ENCODE measurements at places on chromosomes 12 and 14.

GRCh38 chr14:50082308-50082742 is 34.0 kb downstream of the VCPKMT start:
- DNase-seq, result peak; percentile 30

DNA sequence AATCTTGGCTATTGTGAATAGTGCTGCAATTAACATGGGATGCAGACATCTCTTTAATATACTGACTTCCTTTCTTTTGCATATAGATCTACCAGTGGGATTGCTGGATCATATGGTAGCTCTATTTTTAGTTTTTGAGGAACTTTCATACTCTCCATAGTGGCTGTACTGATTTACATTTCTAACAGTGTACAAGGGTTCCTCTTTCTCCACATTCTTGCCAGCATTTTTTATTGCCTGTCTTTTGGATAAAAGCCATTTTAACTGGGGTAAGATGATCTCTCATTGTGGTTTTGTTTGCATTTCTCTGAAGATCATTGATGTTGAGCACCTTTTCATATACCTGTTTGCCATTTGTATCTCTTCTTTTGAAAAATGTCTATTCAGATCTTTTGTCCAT is 8.4 kb downstream of the AMDHD1 start:
- no peak for DNase-seq

- no peak for DNase-seq
Observed at GRCh38 chr14:96662116-96662970, 134.8 kb upstream of the VRK1 start.

GRCh38 chr12:116165036-116165425 is 112.5 kb downstream of the MED13L start:
- no peak for DNase-seq

GRCh38 chr12:23253191-23253590 is 628.2 kb downstream of the ETNK1 start:
- DNase-seq, result no peak

DNA sequence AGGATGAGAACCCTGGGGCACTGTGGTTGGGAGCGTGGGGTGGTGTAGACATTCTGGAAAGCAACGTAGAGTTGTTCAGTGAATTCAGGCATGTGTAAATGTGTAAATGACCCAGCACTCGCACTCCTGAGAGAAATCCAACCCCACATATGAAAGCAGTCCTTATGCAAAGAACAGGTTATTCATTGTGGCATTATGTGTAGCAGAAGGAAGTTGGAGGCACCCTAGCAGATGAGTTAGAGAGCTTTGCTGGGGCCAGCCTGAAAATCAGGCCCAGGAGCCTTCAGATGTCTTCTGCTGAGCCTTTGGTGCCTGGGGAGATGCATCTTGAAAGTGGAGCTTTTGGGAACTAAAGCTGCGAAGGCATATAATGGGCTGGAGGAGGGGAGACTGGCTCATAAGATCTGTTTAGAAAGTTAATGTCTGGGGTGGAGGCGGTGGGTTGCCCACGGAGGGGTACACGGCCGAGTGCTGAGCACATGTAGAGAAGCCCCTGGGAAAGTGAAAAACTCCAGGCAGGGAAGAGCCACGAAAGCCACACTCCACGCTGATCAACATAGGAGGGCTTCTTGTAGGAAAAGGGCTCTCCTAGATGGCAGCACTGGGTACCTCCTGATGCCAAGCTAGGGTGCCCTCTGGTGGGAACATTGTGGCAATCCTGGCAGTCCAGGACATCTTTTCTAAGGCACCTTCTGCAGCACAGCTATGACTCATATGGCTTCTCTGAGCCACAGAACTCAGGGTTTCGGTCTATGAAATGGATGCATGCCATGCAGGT is 6.0 kb upstream of the KRT83 start:
- peak; percentile 57 for DNase-seq

GRCh38 chr14:35034440-35034833 is 11.6 kb upstream of the FAM177A1 start:
- DNase-seq, result no peak

GRCh38 chr12:25985316-25986175 is 27.1 kb downstream of the RASSF8 start:
- DNase-seq, result no peak

DNA sequence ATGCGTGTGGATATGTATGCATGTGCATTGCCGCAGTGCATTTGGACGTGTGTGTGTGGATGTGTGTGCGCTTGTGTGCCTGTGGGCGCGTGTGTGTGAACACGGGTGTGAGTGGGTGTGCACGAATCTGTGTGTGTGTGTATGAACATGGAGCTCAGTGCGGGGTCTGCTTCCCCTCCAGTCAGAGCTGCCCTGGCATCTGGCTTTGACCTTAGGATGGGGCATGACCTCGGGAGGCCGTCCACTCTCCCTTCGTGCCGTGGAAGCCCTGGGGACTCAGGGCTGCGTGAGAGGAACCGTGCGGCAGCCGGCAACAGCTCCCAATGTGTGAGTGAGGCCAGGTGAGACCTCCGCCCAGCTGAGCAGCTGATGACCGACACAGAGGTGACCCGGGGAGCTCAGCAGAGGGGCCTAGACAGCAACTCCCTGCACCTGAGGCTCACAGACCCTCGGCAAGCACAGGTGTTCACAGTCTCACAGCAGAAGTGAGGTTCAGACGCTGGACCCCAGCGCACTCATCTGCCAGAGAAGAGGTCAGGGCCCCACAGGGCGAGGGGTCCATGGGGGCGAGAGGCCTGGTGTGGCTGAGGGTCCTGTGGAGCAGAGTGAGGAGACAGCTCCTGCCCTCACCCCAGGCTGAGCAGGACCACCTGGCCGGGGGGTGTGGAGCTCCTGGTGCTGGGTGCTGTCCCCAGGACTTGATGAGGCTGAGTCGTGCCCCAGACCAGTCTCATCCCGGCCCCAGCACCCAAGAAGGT is 33.6 kb upstream of the FBRSL1 start:
- no peak for DNase-seq

DNA sequence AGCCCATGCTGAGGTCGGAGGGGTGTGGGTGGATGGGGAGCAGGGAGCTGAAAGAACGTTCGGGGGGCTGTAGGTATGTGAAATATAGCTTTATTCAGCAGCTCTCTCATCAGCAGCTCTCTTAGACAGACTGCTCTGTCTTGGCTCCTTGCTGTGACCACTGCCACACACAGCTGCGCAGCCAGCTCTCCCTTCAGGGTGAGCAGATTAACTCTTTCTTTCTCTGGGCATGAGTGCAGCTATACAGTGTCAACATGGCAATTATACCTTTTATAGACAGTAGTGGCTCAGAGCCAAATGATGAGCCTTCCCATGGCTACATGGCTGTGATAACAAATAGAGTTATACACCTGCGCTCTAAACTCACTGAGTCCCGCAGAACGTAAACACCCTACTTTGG is 137.7 kb upstream of the NEDD1 start:
- DNase-seq, result no peak

DNA sequence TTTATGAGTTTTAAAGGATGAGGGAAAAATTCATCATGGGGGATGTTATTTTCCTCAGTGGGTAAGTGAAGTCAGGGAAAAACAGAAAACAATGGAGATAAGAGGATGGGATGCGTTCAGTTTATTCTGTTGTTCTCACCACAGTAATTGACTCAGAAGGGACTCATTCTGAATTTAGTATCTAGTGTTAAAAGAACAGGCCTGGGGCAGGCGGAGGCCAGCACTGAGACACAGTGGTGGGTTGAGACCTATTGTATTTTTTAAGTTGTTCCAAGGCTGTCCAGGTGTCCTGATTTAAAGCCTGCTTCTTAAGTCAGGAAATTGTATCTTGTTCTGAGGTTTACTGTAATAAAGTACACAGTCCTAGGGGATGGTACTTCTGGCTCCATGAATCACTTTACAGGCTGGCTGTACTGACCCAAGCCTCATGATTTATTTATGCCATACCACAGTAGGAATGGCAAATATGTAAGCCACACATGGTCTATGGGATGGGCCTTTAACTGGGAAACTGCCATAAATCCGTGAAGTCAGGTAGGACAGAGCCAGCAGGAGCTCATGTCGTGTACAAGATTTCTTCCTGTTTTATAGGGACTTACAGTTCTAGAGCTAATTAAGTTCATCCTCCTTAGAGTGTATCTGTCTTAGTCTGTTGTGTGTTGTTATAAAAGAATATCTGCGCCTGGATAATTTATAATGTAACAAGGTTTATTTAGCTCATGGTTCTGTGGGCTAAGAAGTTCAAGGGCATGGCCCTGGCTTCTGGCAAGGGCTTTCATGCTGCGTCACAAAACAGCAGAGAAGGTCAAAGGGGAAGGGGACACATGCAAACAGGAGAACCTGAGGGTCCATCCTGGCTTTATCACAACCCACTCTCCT is 244.1 kb downstream of the FBXL14 start:
- DNase-seq, result no peak

GRCh38 chr12:95830335-95831089 is 28.2 kb upstream of the SNRPF start:
- no peak for DNase-seq

DNA sequence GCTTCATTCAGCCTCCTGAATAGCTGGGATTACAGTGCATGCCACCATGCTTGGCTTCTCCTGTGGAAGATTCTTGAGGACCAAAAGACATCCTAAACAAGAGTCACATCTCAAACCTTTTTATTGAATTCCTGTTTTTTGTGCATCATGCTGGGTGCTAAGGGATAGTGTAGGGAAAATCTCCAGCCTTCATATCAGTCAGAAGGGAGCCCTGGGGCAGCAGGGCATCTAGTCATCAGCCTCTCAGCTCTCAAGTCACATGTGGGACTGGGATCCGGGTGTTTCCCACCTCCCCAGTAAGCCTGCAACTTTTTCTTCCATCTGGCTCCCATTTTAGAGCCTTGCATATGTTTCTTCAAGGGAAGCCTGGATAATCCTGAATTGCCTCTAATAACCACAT is 25.1 kb upstream of the OASL start:
- no peak for DNase-seq

DNA sequence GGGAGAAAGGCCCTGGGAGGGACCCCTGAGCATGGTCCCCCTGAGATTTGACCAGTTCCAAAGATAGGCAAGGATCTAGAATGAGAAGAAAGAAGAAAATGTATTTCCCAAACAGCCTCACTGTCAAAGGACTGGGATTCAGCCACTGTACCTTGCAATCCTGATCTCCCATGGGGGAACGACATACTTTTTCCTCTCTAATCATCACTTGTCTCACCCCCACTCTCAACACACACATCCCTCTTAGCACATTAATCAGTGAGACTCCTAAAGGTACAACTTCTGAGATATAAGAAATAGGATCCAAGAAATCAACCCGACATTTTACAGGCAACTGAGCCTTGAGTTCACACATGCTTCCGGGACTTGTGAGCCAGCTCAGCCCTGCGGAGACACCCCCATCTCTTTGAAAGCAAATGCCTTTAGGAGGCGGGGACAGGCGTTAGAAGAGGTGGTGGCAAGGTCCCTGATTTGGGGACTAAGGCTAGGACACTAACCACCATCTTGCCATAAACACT is 1.4 kb downstream of the MAP3K9 start:
- peak; percentile 27 for DNase-seq

DNA sequence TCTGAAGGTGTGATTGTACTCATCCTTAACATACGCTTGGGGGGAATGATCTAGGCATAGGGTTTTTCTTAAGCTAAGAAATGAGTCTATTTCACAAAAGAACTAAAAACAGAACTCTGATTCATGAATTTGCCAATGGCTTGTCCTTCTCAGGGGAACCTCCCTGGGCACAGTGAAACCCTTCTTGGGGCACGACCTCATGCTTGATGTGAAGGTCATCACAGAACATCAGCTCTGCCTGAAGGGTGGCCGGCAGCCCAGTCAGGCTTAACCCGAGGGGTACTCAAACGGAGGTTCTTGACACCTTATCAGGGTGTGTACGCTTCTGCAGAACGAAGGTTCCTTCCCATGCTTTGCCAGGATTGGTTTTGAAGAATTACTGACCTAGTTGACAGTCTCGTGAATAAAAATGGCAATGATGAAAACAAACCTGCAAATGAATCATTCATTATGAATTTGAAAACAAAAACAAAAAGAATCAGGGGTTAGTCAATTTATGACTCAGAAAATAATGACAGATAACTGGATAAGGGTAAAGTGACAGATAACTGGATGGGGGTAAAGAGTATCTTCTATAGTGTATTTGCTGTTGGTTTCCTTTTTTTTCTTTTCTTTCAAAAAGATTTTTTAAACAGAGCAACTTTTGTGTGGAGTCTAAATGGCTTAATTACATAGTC is 86.4 kb downstream of the GALNT8 start:
- no peak for DNase-seq

GRCh38 chr12:22808860-22809259 is 183.9 kb downstream of the ETNK1 start:
- DNase-seq, result no peak

GRCh38 chr12:124740691-124741137 is 123.0 kb downstream of the SCARB1 start:
- DNase-seq, result no peak

GRCh38 chr14:61463664-61464285 is 142.4 kb downstream of the PRKCH start:
- DNase-seq, result no peak

- DNase-seq, result no peak
Observed at GRCh38 chr14:104331871-104332605, 193.7 kb downstream of the KIF26A start.

DNA sequence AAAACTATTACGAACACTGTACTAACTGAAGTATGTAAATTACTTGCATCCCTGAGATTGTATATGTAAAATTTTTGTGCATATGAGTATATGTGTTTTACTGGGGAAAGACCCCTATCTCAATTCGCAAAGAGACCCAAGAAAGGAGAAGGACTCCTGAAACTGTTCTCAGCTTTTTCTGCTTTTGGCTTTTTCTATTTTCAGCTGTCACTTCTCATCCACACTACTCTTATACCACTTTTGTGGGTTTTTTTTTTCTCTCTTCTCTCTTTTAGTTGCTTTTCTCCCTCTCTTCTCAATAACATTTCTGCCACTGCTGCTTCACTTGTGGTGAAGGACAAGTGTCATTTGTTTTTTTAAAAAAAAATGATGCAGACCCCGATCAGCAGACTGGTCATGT is 39.8 kb downstream of the NIN start:
- DNase-seq, result no peak

DNA sequence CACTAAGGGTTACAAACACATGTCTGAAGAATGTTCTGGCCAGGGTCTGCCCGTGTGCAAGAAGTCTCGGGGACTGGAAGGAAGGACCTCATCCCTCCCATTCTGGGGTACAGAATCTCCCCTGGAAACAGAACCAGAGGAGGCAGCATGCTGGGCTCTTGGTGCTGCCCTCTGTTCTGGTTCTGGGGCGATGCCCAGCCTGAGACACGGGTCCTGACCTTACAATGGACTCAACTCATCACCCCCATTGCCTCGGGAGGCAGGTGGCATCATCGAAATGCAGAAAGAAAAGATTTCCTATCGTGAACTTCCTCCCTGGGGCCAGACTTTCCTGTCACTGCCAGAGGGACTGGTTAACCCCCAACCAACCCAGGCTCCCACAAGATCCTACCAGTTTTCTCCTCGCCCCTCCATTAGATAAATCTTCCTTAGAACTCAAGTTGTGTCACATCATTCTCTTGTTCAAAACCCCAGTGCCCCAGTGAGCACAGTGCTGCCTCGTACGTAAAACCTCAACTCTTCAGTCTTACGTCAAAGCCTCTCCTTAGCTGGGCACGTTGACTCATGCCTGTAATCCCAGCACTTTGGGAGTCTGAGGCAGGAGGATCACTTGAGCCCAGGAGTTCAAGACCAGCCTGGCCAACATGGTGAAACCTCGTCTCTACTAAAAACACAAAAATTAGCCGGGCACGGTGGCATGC is 52.1 kb downstream of the PSMA6 start:
- no peak for DNase-seq
